ENCODE measurements at places on chromosomes 7 and 10. TPM values are rescaled to one million over a fixed set of nuclear protein-coding genes. Genes with fewer than 3 reads are reported as not detected.

COL13A1 gene
- total RNA-seq = 5.5 TPM

DNA sequence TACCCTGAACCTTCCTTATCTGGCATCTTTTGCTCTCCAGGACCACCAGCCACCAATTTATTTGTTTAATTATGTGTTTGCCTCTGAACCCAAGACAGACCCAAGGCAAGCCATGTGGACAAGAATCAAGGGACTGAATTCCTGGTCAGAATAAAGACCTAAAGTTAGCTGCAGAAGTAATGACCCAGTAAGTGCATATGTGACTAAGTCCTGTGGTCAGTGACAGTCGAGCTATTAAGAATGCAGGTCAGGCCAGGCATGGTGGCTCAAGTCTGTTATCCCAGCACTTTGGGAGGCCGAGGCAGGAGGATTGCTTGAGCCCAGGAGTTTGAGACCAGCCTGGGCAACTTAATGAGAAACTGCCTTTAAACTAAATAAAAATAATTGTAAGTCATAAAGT, 139.4 kb downstream of the CCDC71L start:
- DNase-seq = no peak

GNG11 gene
- 12.9 TPM for total RNA-seq

DNA sequence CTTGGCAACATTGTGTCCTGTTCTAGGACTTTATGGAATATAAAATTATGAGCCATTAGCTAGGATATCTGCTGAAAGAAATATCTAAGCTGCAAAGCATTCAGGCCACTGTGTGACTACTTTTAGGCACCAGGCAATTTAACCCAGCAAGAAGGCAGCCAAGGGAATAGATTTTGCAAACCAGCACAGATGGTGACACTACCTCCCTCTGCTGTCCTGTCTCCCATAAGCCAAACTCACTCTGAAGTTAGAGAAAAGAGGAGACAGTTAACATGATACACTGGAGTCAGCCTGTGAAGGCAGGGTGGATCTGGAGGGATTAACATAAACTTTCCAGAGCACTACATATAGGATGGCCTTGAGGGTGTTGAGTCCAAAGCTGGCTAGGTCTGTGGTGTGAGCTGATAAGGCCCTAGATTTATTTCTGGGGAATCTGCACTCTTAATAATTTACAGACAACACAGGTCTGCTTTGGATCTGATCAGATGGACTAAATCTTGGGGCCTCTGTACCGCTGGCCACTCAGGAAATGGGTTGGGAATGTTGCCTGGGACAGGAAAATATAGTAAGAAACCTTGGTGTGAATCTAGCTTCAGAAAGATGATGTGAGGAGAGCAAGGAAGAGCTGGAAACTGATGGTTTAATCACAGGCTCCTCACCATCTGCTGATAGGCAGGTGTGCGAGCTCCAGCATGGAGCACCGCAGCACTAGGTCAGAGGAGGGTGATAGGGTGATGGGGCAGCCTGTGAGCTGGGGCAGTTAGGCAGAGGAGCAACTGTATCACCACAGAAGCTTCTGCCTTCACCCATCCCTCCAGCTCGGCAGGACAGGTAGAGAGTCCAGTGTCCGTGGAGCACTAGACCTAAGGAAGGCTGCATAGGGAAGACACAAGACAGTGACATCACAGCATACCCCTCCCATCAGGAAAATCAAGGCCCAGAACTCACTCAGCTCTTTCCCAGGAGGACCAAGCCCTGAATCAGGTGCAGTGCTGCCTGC, 229.9 kb upstream of the PRSS1 start:
- no peak for DNase-seq

DNA sequence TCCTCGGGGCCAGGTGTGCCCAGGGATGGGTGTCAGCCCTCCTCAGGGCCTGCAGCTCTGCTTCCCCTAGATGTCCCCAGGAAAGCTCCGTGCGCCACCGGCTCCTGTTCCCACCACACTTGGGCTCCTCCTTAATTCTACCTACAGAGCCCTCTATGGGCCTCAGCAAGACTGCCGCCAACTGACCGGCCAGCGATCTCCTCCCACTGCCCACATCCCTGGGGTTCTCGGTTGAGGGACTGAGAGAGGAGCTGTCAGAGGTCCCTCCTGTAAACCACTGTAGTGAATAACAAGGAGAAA, 5.3 kb upstream of the LDB3 start:
- no peak for DNase-seq

DNA sequence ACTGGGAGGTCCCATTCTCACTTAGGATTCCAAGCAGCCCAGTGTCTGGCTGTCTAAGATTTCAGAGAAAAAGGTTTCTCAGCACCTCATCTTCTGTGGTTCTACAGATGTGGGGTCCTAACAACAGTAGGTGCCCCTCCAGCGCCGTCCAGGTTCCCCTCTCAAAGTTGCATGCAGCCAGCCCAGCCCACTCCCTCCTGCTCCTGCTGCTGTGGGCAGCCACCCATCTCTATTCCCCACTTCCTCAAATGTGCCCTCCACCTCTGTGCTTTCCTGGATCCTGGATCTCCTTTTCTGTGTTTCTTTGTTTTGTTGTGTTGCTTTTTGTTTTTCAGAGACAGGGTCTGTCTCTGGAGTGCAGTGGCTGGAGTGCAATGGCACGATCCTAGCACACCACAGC, 13.3 kb upstream of the SLC18A3 start:
- no peak for DNase-seq

DNA sequence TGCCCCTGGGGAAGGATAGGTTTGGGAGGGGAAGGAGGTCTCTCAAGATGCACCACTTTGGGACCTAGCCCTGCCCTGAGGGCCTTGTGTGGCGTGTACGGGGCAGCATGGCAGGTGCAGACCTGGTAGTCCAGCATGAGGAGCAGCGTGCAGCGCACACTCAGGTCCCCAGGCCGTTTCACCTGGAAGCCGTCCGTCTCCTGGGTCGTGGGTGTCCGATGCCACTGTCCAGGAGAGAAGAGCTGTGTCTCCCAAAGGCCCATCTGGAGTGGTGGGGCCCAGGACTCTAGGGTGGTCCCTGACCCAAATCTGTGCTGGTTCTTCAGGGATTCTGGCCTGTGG, 6.8 kb downstream of the SMARCD3 start:
- DNase-seq = no peak

CRYGN gene
- not detected for total RNA-seq

AOAH gene
- total RNA-seq = 13.9 TPM

C10orf143 gene
- 2.7 TPM for total RNA-seq

DNA sequence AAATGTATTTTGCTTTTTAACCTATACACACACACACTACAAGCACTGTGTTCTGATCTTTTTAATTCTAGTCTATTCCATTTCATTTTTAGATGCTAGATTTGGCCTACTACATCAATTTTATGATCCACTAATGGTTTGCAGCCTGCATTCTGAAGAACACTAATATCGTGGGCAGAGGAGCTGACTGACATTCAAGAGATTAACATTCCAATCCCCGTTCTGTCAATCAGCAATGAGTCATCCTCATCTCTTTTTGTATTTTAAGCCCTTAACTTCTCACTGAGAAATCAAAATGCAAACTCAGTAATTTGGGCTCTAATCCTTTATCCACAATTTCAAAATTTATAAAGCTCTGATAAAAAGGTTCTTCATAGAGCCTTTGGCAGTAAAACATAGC, 47.1 kb upstream of the GAD2 start:
- DNase-seq = no peak

DNA sequence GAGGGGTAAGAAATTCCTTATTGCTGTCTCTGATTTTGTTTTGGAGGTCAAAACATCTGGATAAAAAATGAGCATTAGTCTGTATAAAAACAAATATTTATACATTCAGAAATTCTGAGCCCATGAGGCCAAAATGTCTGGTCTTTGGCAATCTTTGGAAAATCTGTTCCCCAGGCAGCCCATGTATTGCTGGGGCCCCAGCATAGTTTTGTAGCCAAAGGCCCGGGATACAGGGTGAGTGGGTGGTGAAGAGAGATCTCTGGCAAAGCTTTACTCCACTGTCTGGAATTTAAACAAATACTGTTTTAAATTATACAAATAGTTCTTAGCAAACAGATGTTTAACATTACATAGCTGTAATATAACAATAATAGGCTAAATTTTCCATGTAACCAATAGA, 134.7 kb upstream of the GALNT17 start:
- no peak for DNase-seq

DNA sequence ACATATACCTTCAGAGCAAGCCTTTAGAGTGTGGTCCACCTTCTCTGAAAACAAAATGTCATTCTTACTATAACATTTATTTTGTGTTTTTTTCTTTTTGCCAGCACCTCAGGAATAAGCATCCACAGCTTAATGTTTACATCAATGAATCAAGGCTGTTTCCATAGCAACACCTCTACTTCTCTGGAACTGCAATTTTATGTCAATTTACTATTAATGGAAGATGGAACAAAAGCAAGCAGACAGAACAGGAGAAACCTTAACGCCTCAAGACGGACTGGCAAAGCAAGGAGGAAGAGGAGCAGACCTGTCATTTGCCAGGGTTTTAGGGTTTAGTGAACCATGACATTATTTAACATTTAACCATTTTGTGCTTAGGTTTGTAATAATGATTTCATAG, 63.1 kb downstream of the PRR15 start:
- no peak for DNase-seq

- no peak for DNase-seq
Observed at GRCh38 chr7:3879355-3880075, 578.5 kb downstream of the SDK1 start.

DNA sequence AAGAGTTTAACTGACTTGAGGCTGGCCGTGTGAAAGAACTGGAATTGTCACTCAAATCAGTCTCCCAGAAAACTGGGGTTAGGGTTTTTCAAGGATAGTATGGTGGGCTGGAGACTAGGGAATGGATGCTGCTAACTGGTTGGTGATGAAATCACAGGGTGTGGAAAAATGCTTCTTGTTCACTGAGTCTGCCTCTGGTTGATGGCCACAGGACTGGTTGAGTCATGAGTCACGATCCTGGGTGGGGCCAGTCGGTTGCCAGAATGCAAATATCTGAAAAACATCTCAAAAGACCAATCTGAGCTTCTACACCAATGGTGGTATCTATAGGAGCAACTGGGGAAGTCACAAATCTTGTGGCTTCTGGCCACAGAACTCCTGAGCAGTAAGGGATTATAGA, 16.3 kb upstream of the BAMBI start:
- no peak for DNase-seq

DNA sequence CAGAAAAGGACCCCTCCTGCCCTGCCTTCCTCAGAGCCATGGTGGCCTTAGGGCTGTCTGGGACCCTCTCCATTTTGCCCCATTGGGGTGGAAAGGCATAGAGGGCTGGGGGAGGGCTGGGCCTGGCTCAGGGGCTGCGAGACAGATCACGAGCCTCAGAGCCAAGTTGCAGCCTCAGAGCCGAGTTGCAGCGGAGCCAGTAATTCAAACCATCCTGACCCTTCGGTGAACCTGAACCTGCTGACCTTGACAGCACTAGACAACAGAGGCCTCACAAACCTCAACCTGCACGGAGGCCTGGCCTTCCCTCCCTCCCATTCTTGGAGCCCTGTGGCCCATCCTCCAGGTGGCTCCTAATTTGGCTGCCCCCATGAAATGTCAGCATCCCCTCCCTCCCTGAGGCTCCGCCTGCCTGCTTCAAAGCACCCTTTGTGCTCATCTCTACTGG, 45.4 kb downstream of the PAX2 start:
- DNase-seq = no peak

DNA sequence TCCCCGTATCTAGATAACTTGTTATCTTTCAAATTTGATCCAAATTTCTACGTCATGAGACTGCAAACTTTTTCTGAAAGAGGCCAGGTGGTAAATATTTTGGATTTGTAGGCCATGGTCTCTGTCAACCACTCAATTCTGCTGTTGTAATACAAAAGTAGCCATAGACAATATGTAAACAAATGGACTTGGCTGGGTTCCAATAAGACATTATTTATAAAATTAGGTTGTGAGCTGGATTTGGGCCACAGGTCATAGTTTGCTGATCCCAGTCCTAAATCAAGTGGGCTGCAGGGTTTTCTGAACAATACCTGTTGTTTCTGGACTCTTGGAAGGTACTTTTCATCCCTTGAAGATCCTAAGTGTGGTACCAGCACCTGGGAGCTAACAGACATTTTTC, 1178.0 kb downstream of the SORCS1 start:
- DNase-seq = no peak

DNA sequence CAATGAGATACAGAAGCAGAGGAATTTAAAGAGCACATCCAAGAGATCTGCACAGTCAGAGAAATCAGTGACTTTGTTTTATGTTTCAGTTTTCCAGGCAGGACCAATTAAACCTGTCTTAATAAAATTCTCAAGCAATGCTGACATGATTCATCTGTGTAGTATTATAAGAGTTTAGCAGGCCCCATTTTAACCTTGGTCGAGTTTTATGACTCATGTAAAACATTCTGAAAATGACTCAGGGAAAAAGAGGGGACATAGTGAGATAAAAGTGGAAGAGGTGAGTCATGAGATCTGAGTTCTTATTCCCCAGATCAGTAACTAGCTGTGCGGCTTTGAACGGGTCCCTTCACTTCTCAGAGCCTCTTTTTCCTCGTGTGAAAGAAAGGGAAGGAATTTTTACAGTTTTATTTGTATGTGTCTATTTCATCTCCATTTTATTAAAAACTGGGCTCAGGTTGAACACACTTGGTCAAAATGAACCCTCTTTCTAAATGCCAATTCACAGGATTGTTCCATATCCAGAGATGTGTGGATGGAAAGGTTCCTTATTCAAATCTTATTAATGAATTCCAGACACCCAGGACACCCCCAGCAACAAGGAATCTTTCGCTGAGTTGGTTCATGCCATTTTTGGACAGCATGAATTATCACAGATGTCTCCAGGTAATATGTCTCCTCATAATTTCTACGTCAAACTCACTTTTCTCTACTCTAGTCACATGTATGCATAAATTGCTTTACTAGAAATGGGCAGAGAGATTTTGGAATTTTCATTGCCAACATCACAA, 143.2 kb downstream of the JAZF1 start:
- DNase-seq = no peak

DNA sequence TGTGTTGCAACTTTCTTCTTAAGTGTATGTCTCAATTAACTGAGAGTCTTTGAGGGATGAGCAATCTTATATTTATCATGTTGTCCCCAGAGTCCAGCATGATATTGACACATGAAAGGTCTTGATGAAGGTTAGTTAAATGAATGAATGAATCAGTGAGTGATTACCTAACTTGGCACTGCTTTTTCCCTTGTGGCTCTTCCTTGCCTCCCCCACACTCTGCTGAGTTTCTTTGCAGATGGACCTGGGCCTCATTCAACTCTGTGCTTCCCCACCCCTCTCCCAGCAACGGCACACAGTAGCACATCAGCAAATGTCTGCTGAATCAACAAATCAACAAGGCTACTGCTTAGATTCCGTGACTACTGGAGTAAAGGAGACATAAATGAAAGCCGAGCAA, 235.1 kb upstream of the CXCL12 start:
- DNase-seq = no peak

GRCh38 chr7:16668049-16668858, 22.3 kb downstream of the BZW2 start:
- DNase-seq = peak; percentile 86

GRCh38 chr10:69222157-69223027, 2.3 kb downstream of the HKDC1 start:
- DNase-seq = no peak

NAT16 gene
- not detected for total RNA-seq

- no peak for DNase-seq
Observed at GRCh38 chr7:156059369-156059768, 247.1 kb upstream of the SHH start.

Data from sigmoid colon (tissue), 7 donors.